ENCODE measurements at places on chromosomes 11 and 22. TPM values are rescaled to one million over a fixed set of nuclear protein-coding genes. Genes with fewer than 3 reads are reported as not detected.

Gene SYCE3
- total RNA-seq = not detected

Gene GRAP2
- total RNA-seq = not detected

Gene MRGPRX2
- total RNA-seq = not detected

Gene GPR83
- total RNA-seq = under 0.01 TPM

Gene F2
- total RNA-seq = 1.1 TPM

Gene YPEL4
- 0.35 TPM for total RNA-seq

Gene RAB36
- total RNA-seq = 17.1 TPM

Gene SYT8
- total RNA-seq = not detected

Gene DLG2
- total RNA-seq = 0.85 TPM

Gene TUBA8
- 0.35 TPM for total RNA-seq

Gene UPB1
- total RNA-seq = not detected

Gene OR52B4
- not detected for total RNA-seq

Gene MS4A15
- total RNA-seq = not detected

Gene UVRAG
- total RNA-seq = 12.9 TPM

Gene FAM83F
- total RNA-seq = 4.6 TPM
